ENCODE measurements at places on chromosomes 1 and 21. TPM values are rescaled to one million over a fixed set of nuclear protein-coding genes. Genes with fewer than 3 reads are reported as not detected.

DNA sequence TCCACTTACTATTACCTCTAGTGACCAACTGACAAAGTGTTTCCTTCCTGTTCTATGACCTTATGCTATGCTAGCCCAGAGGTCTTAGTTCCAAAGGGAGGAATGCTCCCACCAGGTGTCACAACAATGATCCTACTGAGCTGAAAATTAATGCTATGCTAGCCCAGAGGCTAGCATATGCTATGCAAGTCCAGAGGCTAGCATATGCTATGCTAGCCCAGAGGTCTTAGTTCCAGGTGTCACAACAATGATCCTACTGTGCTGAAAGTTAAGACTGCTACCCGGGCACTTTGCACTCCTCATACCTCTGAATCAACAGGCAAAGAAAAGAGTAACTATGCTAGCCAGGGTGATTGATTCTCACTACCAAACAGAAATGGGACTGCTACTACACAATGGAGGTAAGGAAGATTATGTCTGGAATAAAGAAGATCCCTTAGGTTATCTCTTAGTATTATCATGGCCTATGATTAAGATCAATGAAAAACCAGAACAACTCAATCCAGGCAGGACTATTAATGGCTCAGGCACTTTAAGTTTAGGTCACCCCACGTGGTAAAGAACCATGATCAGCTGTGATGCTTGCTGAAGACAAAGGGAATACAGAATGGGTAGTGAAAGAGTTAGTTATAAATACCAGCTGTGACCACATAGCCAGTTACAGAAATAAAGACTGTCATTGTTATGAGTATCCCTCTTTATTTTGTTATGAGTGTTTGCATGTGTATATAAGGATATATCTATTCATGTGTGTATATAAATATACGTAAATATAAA, 114.1 kb downstream of the CSMD2 start:
- no peak for DNase-seq

DNA sequence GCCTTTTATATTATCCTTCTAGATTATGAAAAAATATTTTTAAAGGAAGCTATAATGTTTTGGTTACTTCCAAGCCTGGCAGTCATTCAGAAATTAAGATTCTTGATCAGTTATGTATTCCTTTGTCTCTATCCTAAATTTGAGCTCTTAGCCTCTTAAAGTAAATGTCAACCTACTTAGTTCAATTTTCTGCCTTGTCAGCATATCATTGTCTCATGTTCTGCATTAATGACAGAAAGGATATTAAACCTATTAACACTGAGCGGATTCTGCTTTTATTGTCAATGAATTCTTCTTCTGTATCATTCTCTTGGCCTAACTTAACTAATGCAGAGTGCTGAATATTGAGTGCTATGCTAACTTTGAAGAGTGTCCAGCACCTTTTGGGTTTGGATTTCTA, 56.0 kb downstream of the SDCCAG8 start:
- no peak for DNase-seq

GRCh38 chr21:36816561-36817130, 117.7 kb downstream of the SIM2 start:
- peak; percentile 35 for DNase-seq

Gene WLS
- total RNA-seq, result 46.5 TPM

Gene VAV3
- total RNA-seq, result 1.8 TPM

DNA sequence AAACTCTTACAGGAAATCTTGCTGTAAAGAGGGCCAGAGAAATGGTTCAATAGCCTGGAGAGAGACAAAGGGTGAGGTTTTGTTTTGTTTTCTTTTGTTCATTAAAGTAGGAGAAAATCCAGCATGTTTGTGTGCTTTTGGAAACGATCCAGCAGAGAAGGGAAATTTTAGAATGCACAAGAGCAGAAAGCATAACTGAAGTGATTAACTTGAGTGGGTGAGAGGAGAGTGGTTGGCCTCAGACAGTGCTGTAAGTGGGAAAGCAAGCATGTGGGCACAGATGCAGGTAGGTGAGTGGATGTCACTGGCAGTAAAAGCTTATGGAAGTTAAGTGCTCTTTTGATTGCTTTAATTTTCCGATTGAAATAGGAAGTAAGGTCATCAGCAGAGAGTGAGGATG, 50.2 kb downstream of the EEIG2 start:
- DNase-seq, result no peak

Gene SPRR1B
- total RNA-seq, result not detected

DNA sequence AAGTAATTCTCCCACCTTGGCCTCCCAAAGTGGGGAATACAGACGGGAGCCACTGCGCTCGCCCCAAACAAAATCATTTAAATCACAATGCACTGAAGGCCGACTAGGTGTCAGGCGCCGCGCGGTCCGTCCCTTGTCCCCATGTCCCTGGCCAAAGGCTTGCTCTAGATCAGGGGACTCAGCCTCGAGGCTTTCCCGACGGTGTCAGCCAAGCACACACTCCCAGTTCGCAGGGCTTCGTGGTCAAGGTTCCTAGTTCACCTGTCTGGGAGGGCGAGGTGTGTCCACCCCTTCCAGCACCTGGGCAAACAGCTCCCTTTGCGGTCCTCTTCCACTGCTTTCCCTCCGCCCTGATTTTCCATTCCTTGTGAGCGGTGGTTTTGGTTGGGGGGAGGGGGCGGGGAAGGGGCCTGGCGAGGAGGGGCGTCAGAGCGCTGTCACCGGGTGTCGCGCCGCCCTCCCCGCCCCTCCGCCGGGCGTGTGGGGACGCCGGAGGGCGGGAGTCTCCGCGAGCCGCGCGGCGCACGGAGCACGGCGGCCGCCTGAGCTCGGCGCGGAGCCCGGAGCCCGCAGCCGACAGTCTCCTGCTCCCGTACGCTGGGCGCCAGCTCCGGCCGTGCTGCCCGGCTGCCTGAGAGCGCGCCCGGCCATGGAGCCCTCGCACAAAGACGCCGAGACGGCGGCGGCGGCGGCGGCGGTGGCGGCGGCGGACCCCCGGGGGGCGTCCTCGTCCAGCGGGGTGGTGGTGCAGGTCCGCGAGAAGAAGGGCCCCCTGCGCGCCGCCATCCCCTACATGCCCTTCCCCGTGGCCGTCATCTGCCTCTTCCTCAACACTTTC, at the start of gene STUM:
Gene STUM (plus strand): TSS at position 509 of the 838 bp plus-strand sequence. CDS start 141 bp downstream, at position 650.
- DNase-seq, result no peak

- DNase-seq, result peak; percentile 90
These were observed 749 bp upstream of the COX20 start for GRCh38 chr1:244834543-244835275.

GRCh38 chr1:239368436-239369109, 17.8 kb upstream of the CHRM3 start:
- DNase-seq, result no peak

- DNase-seq, result no peak
These were observed 45.9 kb downstream of the KIRREL1 start for GRCh38 chr1:158039380-158039779.

DNA sequence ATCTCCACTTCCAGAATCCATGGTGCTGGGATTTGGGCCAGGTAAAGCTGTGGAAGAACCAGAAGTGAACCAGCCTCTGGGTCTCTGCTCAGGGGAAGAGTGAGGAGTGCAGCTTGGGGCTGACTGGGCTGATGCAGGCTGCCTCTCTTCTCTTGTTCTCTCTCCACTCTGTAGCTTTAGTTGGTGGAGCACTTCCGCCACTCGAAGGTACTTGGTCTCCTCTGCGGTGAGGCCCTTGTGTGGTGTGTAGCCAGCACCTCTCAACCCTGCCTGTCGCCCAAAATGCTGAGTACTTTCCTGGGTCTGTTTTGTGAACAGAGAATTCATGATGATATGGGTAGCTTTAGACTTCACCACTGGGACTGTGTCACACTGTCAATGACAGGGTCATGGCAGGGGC, 63.2 kb downstream of the URB2 start:
- DNase-seq, result no peak

DNA sequence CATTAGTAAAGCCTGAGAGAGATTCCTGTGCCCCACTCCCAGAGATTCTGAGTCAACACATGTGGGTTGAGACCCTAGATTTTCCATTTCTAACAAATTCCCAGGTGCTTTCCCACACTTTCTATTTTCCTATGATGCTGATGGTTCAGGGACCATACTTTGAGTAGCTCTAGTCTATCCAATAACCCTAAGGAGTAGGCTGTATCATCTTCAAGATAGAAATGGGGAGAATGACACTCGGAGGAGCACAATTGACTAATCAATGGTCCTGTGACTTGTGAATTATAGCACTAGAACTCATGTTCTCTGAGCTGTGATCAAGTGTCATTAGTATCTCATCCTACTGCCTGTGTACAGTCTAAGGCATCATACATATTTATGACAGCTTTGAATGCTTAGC, 232.9 kb upstream of the B3GALT2 start:
- no peak for DNase-seq

DNA sequence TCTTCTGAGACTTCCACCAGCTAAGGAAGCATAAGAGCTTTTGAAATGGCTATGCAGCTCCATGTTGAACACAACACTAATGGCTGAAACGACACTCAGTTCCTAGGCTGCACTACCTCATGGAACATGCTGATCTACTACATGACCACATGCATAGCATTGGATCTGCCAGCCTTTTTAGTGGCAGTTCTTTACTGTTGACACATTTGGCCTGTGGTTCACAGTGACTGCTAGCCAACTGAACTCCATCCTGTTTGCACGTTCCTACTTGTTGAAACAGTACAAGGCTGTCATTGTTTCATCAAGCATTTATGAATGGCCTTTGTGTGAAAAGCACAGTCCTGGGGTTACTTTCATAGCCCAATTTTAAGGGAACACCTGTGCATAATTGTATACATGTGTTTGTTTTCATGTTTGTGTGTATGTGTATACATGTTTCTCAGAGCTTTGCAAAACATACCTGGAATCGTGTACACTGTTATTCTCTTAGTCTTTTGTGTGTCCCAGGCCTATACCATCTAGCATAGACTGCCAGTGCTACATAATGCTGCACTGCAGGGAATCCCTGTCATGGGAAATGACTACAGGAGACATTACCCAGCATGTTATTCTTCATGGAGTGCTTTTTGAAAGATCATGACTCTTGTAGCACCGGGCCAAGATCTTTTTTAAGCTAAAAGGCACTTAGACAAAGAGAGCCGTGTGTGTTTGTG, 179.6 kb upstream of the ESRRG start:
- DNase-seq, result peak; percentile 33

DNA sequence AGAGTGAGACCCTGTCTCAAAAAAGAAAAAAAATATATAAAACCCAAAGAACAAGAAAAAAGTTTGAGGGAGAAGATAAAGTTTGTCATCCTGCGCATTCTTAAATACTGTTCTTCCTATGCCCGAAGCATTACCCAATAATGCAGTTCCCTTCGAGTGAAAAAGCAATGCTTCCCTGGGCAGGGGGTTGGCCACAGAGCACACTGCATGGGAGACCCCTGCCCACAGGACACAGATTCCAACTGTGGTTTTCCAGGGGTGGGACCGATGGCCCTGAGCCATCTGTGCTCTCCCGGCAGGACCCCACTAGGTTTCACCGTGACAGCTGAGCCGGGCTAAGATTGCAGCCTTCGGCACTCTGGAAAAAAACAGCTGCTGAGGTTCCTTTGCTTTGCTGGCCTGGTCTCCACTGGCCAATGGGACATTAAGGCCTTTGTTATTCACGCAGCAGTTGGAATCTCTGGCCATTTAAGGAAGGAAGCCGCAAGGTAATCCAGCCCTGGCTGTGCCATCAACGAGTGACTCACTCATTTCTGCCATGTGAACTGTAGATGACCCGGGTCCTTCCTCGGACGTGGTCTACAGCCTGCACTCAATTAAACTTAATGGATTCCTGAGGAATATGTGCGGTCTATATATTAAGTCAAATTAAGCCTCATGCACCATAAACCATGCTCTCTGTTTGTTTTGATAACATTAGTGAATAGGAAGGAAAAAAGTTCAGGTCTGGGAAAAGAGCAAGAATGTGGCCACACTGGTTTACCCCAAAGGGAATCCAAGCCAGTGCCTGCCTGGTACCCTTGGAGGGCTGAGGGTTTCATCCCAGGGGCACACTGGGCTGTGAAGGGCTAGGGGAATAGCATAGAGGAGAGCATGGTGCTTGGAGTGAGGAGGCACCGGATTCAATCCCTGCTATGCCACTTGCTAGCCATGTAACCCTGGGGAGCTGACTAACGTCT, 163.2 kb downstream of the ZBTB18 start:
- DNase-seq, result peak; percentile 99

DNA sequence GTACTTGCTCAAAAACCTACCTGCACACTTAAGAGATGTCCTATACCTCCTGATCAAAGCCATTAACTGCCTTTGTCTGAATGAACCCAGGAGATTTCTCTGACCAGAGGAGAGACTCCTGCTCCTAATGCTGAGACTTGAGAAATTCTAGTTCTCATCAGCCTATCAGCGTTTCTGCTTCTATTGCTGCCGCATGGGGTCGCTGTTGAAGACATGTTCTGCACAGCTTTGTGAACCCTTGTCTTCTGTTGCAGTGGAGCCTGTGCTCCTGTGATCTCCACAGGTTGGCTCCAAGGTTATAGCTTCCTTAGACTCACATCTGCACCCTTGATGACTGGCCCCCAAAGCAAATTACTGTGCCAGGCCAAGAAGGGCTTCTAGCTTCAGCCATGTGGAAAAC, 40.2 kb downstream of the EDN2 start:
- DNase-seq, result no peak

DNA sequence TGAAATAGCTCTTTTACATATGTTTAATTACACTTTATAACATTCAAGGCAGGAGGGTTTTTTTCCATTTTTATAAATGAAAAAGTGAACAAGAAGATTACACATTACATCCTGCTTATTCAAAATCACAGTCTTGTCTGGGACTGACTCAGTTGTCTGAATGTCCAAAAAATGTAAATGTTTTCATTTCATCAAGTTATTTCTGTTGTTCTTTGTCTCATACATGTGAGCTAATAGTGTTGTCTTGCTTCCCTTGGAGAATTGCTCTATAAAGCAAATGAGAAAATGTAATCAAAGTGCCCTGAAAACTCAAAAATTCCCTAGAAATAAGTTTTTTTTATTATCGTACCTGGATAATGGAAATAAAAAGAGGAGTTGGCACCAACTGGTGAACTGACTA, 242.9 kb downstream of the GRIK1 start:
- DNase-seq, result no peak

- no peak for DNase-seq
These were observed 170.4 kb downstream of the CLIC6 start for GRCh38 chr21:34838956-34839820.

- no peak for DNase-seq
These were observed 9.6 kb downstream of the ACTRT2 start for GRCh38 chr1:3030663-3031381.

- no peak for DNase-seq
These were observed 2.2 kb upstream of the FOXD3 start for GRCh38 chr1:63320022-63320721.

GRCh38 chr1:17908945-17909344, 153.8 kb downstream of the ACTL8 start:
- no peak for DNase-seq

DNA sequence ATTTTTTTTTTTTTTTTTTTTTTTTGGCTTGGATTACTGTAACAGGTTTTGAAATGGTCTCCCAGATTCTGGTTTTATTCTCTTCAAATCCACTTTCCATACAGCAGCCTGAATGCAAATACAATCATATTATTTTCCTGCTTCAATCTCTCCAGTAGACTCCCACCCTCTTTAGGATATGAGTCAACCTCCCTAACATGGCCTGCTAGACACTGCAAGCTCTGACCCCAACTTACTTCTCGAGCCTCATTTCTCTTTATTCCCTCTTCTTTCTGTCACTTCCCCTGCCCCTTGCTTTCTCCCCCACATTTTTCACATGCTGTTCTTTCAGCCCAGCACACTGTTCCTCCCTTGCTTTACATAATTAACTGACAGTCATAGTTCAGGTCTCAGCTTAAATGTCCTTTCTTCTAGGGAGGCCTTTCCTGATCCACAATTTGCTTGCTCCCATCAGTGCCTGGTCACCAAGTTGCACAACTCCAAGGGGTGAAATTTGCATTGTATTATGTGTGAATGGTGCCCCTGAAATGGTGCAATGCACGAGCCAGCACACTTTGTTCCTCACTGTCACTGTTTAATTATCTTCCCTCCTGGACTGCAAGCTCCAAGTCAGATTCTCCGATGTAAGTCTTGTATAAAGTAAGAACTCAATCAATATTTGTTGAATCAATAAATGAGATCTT, 22.1 kb upstream of the IL19 start:
- DNase-seq, result no peak

Measured in myocyte (in vitro differentiated cells).